NCI-H1694 treated with DMSO at 0.1 percent for 48 hours (cell line): ENCODE measurements at places on chromosomes 5 and 9.
A peak's percentile ranks its signal among the peaks of the same experiment; 100 is the strongest.

GRCh38 chr9:2674141-2674824 lies 43.0 kb upstream of the KCNV2 start:
- DNase-seq: no peak

- no peak for DNase-seq
Observed at GRCh38 chr9:87675906-87676515, 49.9 kb upstream of the CTSL start.

- no peak for DNase-seq
Observed at GRCh38 chr5:123718238-123718637, 206.3 kb downstream of the CSNK1G3 start.

DNA sequence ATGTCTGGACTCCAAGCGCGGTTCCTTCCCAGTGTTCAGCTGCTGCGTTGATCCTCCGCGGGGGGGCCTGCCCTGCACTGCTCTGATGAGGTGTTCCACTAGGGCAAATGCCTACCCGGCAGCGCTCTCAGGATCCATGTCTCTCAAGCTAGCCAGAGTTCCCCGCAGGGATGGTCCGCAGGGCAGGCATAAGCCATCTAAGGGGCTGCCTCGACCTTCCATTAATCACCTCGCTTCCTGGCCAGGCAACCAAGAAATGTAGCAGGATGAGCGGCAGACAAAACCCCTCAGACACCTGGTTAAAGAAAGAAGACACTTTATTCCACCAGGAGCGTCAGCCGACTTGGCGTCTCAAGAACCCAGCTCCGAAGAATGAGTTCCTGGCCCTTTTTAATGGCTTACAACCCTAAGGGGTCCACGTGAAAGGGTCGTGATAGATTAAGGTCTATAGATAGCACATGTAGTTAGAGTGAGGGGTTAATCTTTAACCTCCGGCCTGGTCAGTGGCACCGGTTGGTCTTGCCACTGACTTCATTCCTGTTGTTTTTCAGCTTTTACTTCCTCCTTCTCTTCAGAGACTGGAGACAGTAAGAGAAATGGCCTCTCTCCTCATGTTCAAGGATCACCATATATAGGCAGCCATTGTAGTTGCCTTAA lies 47.2 kb upstream of the COX7C start:
- no peak for DNase-seq

DNA sequence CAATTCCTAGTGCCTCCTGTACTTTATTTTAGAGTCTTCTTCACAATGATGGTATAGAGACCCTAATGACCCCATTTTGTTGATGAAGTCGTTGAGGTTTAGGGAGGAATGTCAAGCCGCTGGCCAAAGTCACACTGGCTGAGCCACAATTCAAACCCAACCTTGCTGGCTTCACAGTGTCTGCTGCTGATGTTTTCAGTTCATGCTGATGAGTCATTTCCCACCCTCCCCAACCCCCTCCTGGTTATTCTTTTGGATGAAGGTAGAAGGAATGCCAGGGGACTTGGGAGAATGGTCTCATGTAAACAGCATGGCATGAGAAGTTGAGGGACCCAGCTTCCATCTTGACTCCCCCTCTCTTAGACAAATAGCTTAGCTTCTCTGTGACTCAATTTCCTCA lies 68.6 kb downstream of the TMEM252 start:
- DNase-seq: no peak

- no peak for DNase-seq
Observed at GRCh38 chr5:150750469-150750868, 8.3 kb downstream of the DCTN4 start.

GRCh38 chr5:124053340-124053739 lies 541.4 kb downstream of the CSNK1G3 start:
- no peak for DNase-seq

DNA sequence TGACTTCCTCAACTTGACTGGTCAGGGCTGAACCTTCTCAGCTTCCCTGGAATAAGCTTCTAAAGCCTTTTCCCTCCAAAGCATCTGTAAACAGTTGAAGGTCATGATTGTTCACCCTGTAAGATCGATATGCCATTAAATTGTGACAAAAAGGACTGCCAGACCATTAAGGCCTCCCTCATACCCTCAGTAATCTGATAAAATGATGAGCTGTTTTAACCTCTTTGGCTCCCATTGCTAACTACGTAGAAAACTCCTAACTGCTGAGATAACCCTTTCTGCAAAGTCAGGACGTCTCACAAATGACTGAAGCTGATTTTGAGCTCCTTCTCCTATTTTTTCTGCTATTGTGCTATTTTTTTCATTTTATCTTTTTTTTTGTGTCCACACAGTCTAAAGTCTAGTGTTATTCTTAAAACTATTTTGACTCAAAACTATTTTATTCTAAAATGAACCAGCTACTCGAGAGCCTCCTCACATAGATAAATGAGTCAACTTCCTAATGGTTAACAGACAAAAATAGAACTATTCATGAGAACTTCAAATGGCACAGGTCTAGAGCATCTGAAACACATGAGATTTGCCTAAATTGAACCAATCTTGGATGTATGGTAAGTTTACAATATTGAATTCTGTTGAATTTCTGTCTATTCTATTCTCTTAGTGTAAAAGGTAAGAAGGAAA lies 395.6 kb upstream of the TLE4 start:
- DNase-seq: no peak

GRCh38 chr5:67334373-67334772 lies 137.8 kb upstream of the CD180 start:
- DNase-seq: no peak

DNA sequence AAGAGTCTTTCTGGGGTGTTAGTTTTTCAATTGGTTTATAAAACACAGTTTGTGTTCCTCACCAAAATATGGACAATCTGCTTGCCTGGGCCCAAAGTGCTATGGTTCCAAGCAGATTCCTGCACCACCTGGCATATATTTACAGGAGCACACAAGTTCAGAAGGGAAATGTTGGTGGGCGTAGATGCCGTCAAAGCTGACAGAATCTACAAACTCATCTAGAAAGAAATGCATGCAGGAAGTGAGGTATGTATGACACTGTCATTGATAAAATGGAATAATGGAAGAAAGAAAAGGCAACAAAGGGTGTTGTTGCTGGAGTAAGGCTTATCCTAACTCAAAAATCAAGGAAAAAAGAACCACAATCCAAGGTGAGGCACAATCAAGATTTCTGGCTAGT lies 225.8 kb downstream of the MLLT3 start:
- peak; percentile 2 for DNase-seq

GRCh38 chr5:7462758-7463157 lies 66.8 kb downstream of the ADCY2 start:
- no peak for DNase-seq

DNA sequence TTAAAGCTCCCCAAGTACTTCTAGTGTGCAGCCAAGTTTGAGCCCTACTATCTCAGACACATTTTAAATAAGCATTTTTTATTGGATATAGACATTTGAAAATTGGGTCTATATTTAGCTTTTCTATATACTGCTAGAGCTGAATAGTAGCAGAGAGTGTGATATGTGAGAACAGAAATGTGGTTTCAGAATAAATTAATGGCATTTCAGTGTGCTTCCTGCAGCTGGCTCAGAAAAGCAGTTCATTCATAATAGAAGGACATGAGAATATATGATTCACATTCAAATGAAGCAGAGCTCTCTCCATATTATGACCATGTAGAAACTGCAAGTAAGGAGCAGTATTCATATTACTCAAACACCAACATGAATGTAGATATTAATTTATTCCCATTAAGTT lies 464.0 kb downstream of the PTPRD start:
- no peak for DNase-seq

DNA sequence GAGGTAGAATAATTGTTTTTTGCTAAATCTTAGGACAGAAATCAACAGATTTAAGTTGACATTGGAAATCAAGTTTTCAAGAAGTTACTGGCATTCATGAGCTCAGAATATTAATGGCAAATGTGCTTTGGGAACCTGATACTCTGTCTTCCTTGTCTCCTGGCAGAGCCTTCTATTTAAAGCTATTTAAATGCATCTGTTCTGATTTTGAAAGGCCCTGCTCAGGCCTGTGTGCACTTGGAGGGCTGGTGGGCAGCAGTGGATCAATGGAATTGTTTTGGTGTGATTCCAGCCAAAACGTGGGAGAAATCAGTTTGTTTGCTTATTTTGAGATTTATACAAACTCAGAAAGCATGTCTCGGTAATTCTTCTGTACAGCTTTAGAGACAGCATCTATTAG lies 38.5 kb downstream of the FBXL7 start:
- peak; percentile 33 for DNase-seq

DNA sequence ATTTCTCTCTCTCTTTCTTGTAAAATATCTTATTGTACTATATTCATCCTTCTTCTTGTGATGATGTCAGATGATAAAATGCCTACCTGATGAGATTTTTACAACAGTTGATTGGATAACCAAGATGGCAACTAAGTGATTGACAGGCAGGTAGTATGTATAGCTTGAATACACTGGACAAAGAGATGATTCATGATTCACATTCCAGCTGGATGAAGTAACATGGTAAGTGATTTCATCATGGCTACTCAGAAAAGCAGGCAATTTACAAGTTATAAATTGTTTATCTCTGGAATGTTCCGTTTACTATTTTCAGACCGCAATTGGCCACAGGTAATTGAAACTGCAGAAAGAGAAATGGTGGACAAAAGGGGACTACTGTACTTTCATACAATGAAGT lies 1471.7 kb upstream of the C9orf72 start:
- DNase-seq: no peak

GRCh38 chr5:67802766-67803165 lies 412.8 kb upstream of the PIK3R1 start:
- DNase-seq: no peak

GRCh38 chr9:16029796-16030363 lies 477.0 kb downstream of the CCDC171 start:
- DNase-seq: no peak

- peak; percentile 6 for DNase-seq
Observed at GRCh38 chr9:17776735-17777134, 197.9 kb downstream of the SH3GL2 start.

- no peak for DNase-seq
Observed at GRCh38 chr5:154767576-154767975, 12.4 kb downstream of the LARP1 start.

GRCh38 chr5:169176709-169177694 lies 123.9 kb downstream of the SLIT3 start:
- no peak for DNase-seq

DNA sequence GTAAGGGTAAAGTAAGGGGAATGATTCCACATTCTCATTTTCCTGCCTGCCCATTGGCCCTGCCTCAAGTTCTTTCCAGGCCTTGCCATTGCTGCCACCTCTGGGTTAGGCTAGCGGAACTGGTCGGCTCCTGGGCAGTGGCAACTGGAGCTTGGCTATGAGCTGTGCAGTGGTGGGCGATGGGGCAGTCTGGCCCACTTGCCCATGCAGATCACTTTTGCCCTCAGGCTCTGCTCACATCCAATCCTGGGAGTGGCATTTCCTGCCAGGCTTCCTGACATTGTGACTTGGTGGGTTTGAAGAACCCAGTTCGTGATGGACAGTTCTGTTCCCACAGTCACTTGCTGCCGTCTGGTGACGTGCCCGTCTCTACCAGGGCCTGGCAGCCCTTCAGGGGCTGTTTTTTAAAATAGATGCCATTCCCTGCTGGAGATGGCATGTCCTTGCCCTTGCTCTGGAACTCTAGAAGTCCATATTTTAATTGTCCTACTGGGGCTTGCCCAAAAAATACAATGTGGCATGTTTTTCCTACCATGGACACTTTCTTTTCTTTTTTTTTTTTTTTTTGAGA lies 86.1 kb downstream of the FGF18 start:
- no peak for DNase-seq

DNA sequence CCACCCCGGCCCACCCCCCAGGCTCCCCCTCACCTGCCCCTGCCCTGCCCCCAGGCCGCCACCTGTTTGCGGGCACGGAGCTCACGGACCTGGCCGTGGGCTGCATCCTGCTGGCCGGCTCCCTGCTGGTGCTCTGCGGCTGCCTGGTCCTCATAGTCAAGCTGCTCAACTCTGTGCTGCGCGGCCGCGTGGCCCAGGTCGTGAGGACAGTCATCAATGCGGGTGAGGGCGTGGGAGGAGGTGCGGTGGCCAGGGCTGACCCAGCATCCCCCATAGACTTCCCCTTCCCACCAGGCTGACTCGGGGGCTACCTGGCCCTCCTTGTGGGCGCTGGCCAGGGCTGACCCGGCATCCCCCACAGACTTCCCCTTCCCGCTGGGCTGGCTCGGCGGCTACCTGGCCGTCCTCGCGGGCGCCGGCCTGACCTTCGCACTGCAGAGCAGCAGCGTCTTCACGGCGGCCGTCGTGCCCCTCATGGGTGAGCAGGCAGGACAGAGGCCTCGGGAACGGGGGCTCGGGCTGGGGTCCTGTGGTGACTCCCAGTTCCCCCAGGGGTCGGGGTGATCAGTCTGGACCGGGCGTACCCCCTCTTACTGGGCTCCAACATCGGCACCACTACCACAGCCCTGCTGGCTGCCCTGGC lies 3.5 kb downstream of the SLC34A3 start:
- DNase-seq: no peak

DNA sequence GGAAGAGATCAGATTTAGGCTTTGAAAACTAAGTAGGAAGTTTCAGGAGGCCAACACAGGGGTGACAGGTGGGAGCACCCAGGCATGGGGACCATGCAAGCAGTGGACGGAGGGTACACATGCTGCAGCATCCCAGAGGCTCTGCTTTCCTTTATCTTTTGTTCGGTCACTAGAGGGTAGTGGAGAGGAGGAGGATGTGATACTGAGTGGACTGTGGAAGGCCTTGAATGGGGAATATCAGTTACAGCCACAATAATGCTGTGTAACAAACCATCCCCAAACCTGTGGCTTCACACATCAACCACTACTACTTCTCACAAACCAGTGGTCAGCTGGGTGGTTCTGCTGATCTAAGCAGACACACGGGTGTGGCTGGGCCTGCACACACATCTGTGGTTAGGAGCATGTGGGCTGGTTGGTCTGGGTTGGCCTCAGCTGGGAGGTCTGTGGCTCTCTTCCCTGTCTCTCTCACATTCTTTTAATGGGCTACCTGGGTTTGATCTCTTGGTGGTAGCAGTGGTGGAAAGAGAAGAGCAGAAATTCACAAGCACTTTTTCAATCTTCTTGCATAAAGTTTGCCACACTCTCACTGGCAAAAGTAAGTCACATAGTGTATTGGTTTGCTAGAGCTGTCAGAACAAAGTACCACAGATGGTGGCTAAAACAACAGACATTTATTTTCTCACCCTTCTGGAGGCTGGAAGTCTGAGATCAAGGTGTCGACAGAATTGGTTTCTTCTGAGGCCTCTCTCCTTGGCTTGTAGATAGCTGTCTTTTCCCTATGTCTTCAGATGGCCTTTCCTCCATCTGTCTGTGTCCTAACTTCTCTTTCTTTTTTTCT lies 238.7 kb downstream of the AGTPBP1 start:
- DNase-seq: no peak

GRCh38 chr5:103562453-103563157 lies at the start of gene NUDT12:
TSS of gene NUDT12 (minus strand) at chr5:103562789. CDS start at chr5:103560248, 2,541 bp downstream.
- peak; percentile 69 for DNase-seq

- DNase-seq: no peak
Observed at GRCh38 chr5:72347801-72348308, 27.7 kb downstream of the PTCD2 start.
